CD4-positive, alpha-beta T cell treated with Interleukin-21 for 1 hour (primary cell): ENCODE measurements at places on chromosomes 13 and 19.

DNA sequence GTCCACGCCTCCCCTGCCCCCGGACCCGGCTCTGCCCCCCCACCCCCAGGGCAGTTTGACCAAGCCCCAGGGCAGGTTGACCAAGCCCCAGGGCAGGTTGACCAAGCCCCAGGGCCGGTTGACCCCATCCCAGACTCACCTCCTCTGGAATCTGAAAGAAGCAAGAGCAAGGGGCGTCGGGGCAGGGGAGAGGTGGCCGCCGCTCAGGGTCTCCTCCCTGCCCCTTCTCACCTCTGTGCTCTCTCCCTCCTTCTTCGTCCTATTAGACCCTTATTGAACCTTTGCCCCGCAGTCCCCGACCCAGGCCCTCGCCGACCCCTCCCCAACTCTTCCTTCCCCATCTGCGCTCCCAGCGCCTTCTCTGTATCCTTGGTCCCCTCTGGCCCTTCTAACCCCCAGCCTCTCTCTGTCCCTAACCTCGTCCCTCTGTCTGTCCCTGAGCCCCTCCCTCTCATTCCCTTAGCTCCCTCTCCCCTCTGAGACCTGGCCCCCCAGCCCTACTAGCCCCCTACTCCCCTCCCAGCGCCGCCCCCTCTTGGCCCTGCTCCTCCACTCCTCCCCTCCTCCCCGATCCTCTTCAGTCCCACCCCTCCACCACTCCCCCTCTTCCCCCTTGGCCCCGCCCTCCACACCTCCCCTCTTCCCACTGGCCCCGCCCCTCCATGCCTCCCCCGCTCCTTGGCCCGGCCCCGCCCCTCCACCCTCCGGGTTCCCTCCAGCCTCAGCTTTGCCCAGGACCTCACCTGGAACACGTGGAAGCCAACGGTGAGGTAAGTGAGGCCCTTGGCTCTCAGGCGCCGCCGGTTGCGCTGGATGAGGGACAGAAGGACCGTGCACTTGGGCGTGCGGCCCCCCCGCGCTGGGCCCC is 7.6 kb downstream of the CAPN12 start:
- peak; percentile 69 for DNase-seq

- no peak for DNase-seq
These were observed 81.3 kb downstream of the LHFPL6 start for GRCh38 chr13:39521701-39522100.

DNA sequence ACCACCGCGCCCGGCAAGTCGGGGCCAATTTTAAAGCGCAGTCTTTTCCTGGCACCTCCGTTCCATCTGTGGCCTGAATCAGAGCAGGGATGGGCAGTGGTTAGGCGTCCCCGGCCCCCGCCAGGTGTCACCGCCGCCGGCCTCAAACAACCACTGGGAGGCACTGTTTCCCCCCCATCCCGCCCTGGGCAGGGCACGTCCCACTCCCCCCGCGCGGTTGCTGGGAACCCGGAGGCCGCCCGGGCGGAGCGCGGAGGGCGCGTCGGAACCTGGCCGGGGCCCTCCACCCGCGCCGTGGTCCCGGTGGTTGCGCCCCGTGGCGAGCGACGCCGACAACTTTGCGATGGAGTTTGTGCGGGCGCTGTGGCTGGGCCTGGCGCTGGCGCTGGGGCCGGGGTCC is at the start of gene GRIN3B:
GRIN3B (plus strand) TSS at position 325 of the 400 bp plus-strand sequence; CDS start at position 344, 19 bp downstream.
- DNase-seq, result peak; percentile 74

DNA sequence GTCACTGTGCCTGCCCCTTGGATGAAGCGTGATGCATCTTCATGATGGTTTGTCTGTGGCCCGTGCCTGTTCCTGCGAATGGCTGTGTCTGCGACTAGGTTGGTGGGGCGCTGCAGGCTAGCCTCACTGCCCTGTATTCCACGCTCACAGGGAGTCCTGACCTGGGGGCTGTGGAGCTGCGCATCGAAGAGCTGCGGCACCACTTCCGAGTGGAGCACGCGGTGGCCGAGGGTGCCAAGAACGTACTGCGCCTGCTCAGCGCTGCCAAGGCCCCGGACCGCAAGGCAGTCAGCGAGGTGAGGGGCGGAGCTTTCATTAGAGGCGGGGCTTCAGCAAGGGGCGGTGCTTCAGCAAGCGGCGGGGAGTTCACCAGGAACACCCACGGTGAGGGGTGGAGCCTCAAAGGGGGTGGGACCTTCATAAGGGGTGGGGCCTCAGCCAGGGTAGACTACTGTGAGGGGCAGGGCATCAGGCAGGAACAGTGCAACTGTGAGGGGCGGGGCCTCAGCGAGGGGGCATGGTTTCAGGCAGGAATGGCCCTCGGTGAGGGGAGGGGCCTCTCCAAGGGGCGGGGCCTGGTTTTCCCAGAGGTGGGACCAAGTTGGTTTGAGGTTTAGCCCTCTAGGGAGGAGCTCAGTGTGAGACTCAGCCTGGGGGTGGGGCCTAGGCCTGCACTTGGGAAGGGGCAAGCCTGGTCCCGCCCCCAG is 17.2 kb downstream of the PKN1 start:
- peak; percentile 79 for DNase-seq

DNA sequence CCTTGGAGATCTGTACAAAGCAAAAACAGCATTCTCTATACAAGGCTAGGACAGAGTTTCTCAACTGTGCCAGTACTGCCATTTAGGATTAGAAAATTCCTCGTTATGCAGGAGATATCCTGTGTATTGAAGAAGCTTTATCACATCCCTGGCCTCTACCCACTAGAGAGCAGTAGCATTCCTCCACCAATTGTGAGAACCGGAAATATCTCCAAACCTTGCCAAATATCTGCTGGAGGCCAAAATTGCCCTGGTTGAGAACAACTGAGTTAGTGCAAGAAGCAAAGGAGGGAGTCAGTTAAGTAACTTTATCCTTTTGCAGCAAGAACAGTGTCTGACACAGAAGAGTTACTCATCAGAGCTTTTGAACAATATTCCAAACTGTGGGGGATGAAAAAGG is 16.2 kb upstream of the FREM2 start:
- no peak for DNase-seq

GRCh38 chr13:30442926-30443325 is 20.6 kb downstream of the UBE2L5 start:
- no peak for DNase-seq

DNA sequence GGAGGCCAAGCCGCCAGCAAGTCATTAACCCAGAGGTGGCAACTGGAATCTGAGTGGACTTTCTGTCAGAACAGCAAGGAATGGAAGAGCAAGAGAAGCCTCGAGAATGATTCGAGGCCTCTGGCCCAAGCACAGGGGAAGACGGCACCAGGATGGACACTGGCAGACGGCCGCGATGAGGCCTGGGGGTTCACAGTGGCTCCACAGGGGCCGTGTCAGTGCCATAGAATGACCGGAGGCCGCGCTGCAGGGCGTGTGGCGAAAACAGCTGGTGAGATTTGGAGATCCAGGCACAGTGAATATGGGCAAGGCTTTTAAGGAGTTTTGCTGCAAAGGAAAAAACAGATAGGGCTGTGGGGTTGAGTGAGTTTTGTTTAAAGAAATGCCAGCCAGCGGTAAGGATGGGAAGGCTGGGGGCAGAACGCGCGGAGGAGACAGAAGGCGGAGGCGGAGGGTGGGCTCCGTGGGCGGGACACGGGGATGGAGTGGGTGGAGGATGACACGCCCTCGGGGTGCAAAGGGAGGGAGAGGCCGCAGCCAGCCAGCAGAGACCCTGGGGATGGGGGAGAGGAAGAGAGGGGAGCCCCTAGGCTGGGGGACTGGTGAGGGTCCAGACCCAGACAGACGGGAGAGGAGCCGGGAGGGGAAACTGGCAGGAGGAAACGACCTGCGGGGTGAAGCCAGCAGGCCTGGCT is 130.5 kb downstream of the RNF17 start:
- no peak for DNase-seq

DNA sequence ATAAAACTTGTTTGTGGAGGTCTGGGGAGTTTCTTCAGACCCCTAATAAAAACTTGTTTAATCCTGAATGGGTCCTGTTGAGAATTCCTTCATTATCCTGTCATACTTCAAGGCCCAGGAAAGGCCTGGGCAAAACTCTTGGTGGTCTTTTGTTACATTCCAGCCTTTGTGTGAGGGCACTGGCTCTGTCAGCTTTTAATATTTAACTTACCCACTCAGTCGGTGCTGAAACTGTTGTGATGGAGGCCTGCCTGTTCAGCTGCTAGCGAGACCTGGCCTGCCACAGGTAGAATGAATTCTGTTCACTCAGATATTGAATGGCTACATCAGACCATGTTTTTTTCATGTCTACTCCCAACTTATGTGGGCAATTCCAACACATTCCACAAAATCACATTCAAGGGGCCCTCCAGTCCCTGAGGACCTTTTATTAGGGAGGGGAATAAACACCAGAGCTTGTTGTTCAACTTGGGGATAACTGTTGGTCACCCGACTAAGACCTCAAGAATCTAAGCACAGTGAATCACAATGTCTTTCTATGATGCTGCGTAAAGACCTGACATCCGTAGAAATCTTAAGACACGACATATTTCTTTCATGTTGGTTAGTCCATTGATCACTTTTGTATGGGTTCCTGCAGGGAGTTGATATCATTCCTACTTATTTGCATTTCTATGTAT is 12.5 kb downstream of the NLRP8 start:
- no peak for DNase-seq

- peak; percentile 66 for DNase-seq
These were observed 2.9 kb upstream of the C19orf85 start for GRCh38 chr19:55467236-55468053.

GRCh38 chr13:113991191-113991669 is 17.4 kb upstream of the C13orf46 start:
- DNase-seq, result no peak

- DNase-seq, result no peak
These were observed 39.6 kb downstream of the C1QTNF9 start for GRCh38 chr13:24348797-24349515.

DNA sequence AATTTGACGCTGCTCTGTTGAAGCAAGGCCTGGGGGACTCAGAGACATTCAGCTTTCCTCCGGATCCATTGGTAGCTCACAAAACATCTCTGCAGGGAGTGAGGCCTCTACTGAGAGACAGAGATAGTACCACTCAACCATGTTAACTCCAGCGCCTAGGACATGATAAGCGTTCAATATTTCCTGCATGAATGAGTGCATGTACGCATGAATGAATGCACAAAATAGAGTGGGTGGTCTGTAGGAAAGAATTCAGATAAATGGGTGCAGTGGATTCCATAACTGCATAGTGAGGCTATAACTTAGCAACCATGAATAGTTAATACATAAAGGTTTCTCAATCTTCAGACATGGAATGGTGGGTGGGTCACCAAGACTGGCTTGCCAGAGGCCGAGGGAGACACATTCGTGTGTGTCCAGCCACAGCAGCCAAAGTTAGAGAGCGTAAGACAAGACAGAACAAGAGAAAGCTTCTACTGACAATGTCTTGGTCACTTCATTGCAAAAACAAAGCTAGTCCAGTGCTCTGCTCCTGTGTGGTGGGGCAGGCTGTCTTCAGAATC is 36.3 kb upstream of the RCBTB2 start:
- DNase-seq, result no peak

GRCh38 chr19:5993201-5993600 is 15.3 kb upstream of the RANBP3 start:
- no peak for DNase-seq
